RPMI8226 (cell line): ENCODE measurements at places on chromosomes 3 and 15.

- DNase-seq = no peak
Measured at GRCh38 chr15:99170476-99171065, 65.7 kb downstream of the SYNM start.

GRCh38 chr3:69698728-69699127 is 40.5 kb upstream of the MITF start:
- no peak for DNase-seq

DNA sequence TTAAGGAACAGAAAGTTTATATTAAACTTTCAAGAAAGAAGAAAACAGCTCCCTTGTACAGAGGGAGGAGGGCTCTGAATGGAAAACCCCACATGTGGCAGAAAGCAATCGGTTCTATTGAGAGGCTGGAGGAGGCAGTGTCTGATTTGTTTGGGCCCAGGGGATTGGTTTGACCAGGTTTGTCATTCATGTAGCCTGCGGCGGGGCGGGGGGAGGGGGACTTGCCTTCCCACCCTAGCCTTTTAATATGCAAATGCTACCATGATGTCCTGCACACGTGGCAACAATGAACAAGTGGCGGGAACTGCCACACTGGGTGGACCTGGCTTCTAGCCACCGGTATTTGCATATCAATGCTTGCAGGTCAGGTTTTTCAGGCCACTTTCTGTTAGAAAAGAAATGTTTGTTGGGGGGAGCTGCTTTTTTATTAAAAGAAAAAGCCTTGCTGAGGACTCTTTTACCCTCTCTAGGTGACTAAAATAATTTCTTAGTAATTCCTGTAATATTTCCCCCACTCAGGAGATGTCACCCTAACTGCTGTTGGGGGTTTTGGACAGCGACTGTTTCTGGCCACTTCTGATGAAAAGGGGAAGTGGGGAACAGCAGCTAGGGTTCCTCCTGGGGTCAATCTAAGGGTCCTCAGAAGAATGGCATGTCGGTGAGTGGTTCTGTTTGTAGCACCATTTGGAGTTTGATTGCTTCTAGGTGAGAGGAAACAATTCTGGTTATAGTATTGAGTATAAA is 691.2 kb downstream of the TBL1XR1 start:
- peak; percentile 31 for DNase-seq

DNA sequence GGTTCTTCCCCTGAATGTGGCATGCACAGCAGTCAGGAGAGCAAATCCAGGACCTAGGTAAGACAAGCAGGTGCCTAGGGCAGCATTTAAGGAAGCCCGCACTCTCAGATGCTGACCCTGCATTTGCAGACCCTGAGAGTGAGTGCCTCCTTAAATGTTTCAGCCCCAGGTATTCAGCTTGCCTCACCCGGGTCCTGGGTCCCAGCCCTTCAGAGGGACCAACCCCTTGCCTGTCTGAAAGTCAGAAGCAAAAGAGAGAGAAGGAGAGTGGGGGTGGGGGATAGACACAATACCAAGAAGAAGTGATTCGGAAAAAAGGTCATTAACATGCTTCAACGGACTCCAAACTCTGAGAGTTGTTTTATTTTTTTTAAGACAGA is 75.0 kb downstream of the MEGF11 start:
- DNase-seq = peak; percentile 23

DNA sequence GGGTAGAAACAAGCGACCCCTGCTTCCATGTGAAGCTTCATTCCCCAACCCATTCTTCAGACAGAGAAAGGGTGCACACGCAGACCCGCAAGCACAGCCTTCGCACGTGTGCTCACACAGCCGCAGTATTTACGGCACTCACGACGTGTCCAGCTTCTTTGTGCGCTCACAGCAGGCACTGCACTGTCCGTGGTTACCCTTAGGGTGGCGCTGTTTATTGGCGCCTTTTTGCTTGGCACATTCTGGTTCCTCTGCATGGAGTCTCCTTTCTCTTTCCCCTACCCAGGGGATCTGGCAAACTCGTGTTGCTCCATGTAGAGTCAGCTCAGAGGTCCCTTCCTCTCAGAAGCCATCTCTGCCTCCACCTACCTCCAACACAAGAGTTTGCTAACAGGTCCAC is 115.1 kb downstream of the SLCO3A1 start:
- no peak for DNase-seq

GRCh38 chr15:53549697-53550305 is 209.7 kb downstream of the WDR72 start:
- DNase-seq = peak; percentile 47

DNA sequence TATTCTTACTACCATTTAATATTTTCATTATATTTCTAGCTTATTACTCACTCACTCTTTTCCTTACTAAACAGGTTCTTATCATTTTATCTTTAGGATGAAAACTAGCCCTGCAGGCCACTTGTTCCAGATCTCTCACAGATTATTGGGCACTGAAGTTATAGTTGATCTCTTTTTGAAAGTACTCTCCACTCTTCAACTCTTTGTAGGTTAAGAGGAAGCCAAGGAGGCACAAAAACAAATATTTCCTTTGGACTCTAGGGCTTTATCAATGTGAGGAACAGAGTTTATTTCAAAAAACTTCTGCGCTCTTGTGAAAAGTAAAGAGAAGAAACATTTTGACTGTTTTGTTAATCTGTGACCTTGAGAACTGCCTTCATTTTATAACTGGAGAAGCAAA is 96.0 kb upstream of the NPHP3 start:
- DNase-seq = no peak

DNA sequence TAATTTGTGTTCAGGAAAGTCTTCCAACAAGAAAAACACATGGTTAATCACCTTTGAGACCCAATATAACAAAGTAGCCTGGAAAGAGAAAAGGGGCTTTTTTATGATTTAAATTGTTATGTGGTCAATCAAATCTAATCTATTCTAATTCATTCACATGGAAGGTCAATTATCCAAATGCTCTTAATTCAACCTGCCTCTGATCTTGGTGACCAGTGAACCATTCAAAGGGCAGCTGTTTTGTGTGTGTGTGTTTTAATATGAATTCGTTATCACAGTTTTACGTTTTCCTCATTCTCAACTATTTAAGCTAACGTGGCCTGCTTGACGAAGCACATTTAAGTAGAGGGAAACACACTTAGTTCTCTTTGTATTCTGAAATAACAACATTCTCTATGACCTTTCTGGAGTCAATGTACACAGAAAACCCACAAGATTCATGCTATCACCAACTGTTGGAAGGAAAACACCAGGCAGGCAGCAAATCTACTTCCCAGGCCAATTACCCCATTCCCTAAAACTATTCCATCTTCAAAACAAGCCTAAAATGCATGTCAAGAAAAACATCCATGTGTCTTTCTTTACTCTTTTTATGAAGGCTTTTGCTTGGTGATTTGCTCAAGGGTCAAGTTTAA is 195.4 kb downstream of the SUCLG2 start:
- DNase-seq = no peak

- no peak for DNase-seq
Measured at GRCh38 chr15:74816624-74817369, 4.2 kb downstream of the LMAN1L start.

DNA sequence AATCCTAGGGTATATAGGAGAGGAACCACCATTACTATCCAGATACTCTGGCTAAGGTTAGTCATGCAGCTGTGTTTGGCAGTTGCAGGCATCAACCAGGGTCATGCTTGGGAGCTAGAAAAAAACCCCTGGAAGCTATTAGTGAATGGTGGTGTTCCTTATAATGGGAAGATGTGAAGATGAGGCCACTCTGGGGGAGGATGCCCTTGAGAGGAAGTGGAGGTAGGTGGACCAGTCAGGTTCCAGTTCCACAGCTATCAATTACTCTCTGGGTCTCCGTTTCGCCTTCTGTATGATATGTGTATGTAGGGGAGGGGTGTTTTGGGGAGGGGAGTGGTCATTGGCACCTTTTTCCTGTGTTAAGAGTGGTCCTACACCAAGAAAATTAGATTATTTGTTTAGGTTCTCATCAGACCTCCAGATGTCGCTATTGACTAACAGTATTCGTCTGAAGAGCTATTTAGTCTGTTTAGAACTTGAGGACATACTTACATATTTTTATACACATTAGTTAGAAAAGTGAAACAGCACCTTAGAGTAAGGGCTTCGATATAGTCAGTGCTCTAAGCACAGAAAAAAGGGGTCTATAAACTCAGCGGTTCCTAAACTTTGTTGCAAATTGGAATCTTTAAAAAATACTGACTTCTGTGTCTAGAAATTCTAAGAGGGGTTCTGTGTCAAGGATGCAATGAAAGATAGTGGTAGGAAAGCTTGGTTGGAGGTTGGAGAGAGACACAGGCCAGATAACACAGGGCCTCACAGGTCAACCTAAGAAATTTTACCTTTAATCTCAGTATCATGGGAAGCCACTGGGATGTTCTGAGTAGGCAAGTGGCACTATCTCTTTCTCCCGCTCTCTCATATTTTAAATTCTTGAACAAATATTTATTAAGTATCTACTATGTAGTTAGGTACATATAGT is 9.1 kb upstream of the HPS3 start:
- peak; percentile 78 for DNase-seq

GRCh38 chr3:27201492-27201891 is 167.7 kb downstream of the NEK10 start:
- DNase-seq = no peak

GRCh38 chr15:53320816-53321215 is 438.6 kb downstream of the WDR72 start:
- DNase-seq = no peak

GRCh38 chr3:16203671-16204629 is 29.5 kb downstream of the GALNT15 start:
- no peak for DNase-seq

DNA sequence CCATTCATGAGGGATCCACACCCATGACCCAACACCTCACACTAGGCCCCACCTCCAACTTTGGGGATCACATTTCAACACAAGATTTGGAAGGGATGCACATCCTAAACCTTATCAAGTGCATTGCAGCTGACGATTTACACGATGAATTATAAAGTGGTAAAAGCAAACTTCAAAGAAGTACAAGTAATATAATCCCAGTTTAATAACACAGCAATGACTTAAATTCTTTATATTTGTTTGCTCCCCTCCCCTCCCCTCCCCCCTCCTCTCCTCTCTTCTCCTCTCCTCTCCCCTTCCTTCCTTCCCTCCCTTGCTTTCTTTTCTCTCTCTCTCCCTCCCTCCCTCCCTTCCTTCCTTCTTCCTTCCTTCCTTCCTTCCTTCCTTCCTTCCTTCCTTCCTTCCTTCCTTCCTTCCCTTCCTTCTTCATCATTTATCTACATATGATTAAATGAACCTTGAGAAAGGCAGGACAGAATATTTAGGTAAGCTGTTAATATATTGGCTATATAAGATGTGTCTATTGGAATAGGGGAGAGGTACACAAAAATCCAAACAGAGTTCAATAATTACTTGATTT is 46.3 kb upstream of the CLSTN2 start:
- no peak for DNase-seq

DNA sequence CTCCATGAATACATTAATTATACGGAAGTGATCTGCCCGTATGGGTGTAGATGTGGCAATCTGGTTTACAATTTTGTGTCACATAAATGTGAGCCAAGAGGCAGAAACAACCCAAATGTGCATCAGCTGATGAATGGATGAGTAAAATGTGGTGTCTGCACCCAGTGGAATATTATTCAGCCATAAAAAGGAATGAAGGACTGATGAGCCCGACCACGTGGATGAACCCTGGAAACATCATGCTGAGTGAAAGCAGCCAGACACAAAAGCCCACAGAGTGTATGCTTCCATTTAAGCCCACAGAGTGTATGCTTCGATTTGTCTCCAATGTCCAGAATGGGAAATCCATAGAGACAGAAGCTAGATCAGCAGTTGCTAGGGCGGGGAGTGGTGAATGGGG is 27.6 kb upstream of the FBLN2 start:
- DNase-seq = no peak

DNA sequence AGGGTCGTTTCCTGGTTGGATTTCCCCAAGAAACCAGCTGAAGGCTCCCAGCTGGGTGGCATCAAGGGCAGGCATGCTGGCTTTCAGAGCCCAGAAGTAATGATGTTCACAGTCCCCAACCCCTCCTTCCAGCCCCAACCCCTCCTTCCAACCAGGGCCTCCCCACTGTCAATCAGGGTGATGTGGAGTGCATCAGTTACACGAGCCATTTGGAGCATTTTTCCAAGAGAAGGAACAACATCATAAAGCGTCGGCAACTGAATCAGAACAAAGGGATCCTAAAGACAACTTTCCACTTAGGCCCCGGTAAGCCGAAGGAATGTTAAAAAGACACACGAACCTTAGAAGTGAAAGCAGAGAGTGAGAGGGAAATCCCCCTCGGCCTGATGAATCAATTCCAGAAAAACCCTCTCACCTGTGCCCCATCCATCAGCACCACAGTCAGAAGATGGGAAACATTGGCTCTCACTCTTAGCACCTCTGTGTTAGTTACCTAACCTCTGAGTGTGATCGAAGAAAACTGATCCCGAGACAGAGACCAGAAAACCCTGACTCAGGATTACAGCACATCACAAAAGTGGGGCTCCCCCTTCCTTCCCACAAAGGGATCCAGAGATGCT is 101.2 kb upstream of the WNT5A start:
- DNase-seq = no peak
